ENCODE measurements at places on chromosomes 5 and 9. TPM values are rescaled to one million over a fixed set of nuclear protein-coding genes. Genes with fewer than 3 reads are reported as not detected.
A peak's percentile ranks its signal among the peaks of the same experiment; 100 is the strongest.

Gene SPATA31C1
- total RNA-seq = not detected

Gene SLC34A3
- total RNA-seq = not detected

Gene NEUROG1
- not detected for total RNA-seq

Gene SPATA31E1
- not detected for total RNA-seq

Gene GDNF
- not detected for total RNA-seq

Gene GALNT10
- total RNA-seq = 42.8 TPM

Gene HTR1A
- not detected for total RNA-seq

Gene SPINK6
- total RNA-seq = not detected

Gene GLRA1
- not detected for total RNA-seq

Gene FGF10
- not detected for total RNA-seq

Gene MCC
- 0.81 TPM for total RNA-seq

Gene GNPDA1
- total RNA-seq = 259 TPM

Gene PIP5K1B
- total RNA-seq = 0.38 TPM

Gene TARS1
- 244 TPM for total RNA-seq

DNA sequence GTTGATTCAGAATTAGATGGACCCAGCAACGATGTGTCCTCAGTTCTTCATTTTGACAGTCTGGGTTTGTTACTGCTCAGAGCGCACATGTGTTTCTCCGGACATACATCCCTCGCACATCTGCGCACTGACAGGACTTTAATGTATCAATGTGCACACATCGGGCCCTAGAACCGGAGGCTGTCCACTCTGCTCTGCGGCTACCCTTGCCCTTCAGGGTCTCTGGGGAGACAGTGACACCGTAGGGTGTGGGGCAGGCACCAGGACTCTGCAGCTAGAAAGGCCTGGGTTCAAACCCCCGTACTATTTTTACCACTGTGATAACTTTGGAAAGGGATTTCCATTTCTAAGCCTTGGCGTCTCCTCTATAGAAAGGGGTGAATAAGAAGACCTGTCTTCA, 23.5 kb upstream of the LPCAT1 start:
- H3K36me3 ChIP-seq = no peaks in the 10 kb centered on the region
- no peak overlapping the region for H3K4me3 ChIP-seq
- H3K4me1 ChIP-seq = no peaks in the 10 kb centered on the region
- H3K27ac ChIP-seq = no peak overlapping the region
- no peaks in the 10 kb centered on the region for H3K27me3 ChIP-seq
- DNase-seq = no peak

DNA sequence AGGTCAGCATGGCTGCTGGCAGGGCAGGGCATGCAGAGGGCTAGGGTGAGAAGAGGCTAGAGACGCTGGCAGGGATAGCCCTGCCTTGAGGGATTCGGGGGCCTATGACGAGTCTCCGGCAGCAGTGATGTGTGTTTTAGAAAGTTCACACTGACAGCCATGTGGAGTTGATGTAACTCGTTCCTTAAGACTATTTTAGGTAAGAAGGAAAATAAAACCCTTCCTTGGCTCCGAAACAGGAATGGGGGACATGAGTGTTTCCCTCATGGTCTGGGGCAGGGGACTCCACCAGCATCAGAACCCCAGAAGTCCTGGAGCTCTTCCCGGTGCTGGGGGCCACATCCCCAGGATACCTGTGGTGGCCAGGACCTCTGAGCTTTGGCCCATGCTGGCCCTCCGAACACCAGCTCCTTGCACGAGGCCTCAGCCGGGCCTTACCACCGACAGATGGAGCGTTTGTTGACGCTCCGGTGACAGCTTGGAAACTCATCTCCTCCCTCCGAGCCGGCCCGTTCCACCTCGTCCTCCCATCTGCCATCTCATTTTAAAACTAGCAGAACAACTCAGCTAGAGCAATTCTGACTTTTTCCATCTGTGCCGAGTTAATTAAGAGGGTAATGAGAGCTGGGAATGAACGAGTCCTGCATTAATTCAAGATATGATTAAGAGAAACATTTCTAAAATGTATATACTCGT, 337.7 kb downstream of the CDK5RAP2 start:
- no peak overlapping the region for H3K4me3 ChIP-seq
- H3K27ac ChIP-seq = no peak overlapping the region
- DNase-seq = no peak

- H3K27ac ChIP-seq = no peak overlapping the region
- peaks cover 5% of the 10 kb centered on the region for H3K27me3 ChIP-seq
- H3K4me1 ChIP-seq = no peaks in the 10 kb centered on the region
- no peak overlapping the region for H3K4me3 ChIP-seq
- H3K36me3 ChIP-seq = peaks cover 7% of the 10 kb centered on the region
Observed at GRCh38 chr5:173578947-173579615, 37.4 kb downstream of the BOD1 start.

GRCh38 chr5:131210151-131210510, 39.4 kb downstream of the LYRM7 start:
- H3K27me3 ChIP-seq = no peaks in the 10 kb centered on the region
- peak overlapping the region; percentile 69 for H3K4me3 ChIP-seq
- H3K4me1 ChIP-seq = peaks cover 62% of the 10 kb centered on the region
- no peaks in the 10 kb centered on the region for H3K36me3 ChIP-seq
- DNase-seq = no peak
- H3K27ac ChIP-seq = peak overlapping the region; percentile 96

DNA sequence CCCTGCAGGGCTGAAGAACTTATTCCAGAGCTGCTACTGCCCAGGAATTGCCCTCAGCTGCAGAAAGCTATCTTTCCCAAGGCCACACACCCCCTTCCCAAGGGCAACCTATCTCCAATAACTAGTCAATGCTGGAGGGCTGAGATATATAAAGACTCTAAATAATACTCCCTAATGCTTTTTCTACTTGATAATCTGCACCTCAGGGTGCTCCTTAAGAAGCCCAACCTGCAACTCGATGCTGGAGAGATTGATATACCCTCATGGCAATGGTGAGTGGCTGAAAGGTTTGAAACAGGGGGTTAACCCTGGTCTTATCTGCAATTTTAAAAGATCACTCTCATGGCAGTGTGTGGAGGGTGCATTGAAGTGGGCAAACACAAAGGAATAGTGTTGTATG, 142.7 kb upstream of the APC start:
- no peaks in the 10 kb centered on the region for H3K36me3 ChIP-seq
- H3K27ac ChIP-seq = no peak overlapping the region
- DNase-seq = no peak
- H3K4me1 ChIP-seq = no peaks in the 10 kb centered on the region
- H3K4me3 ChIP-seq = no peak overlapping the region

DNA sequence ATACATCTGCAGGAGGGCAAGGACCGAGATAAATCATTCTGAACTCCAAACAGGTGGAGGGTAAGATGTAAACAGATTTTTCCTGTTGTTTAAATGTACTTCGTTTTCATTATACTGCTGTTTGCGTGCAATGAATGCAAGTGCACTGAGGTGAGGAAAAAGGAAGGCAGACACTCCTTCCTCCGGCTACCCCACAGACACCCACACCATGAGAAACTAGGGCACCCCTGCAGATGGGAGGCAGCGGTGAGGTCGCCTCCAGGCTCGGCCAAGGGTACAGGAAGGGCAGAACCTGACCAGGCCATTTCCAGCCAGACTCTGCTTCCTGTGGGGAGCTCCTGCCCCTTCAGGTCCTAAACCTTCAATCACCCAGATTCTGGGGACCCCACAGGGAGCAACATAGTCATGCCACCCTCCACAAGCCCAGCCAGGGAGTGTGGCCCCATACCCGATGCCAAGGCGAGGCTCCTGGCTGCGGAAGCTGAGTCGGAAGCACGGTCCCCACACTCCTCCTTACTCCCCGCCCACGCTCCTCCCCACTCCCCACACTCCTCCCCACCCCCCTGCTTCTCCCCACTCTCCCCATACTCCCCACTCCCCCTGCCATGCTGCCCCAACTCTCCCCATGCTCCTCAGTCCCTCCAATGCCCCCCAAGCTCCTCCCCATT, 37.1 kb downstream of the VAV2 start:
- no peak overlapping the region for H3K27ac ChIP-seq
- peaks cover 17% of the 10 kb centered on the region for H3K4me1 ChIP-seq
- H3K27me3 ChIP-seq = no peaks in the 10 kb centered on the region
- no peaks in the 10 kb centered on the region for H3K36me3 ChIP-seq

GRCh38 chr9:124020520-124021384, 9.2 kb downstream of the LHX2 start:
- DNase-seq = no peak
- no peaks in the 10 kb centered on the region for H3K36me3 ChIP-seq
- no peak overlapping the region for H3K27ac ChIP-seq
- H3K4me3 ChIP-seq = no peak overlapping the region

GRCh38 chr9:27572566-27572917, 739 bp downstream of the C9orf72 start:
- peaks cover 41% of the 10 kb centered on the region for H3K4me1 ChIP-seq
- DNase-seq = peak; percentile 81
- H3K36me3 ChIP-seq = peaks cover 5% of the 10 kb centered on the region
- H3K27me3 ChIP-seq = no peaks in the 10 kb centered on the region
- peak overlapping the region; percentile 100 for H3K27ac ChIP-seq
- H3K4me3 ChIP-seq = peak overlapping the region; percentile 83

DNA sequence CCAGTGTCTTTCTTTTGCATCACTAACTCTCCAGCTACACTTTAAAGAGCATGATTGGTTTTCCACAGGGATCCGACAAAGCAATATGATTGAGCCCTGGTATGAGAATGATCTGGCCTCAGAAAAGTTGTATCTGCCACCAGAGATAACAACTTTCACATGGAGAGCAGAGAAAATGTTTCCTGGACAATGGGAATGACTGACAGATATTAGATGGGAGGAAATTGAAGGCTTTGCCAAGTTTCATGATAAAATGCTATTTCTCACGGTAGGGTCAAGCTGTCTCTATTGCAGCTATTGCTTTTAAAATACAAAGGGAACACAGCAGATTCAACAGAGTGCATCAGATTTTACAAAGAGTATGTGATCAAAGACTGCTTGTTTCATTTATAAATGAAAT, 56.4 kb upstream of the GLIS3 start:
- no peaks in the 10 kb centered on the region for H3K4me1 ChIP-seq
- no peak overlapping the region for H3K27ac ChIP-seq
- no peak overlapping the region for H3K4me3 ChIP-seq

GRCh38 chr5:25858019-25858418, 1180.4 kb downstream of the CDH9 start:
- H3K4me1 ChIP-seq = no peaks in the 10 kb centered on the region
- H3K4me3 ChIP-seq = no peak overlapping the region
- DNase-seq = no peak
- H3K27ac ChIP-seq = no peak overlapping the region
- H3K36me3 ChIP-seq = no peaks in the 10 kb centered on the region

- DNase-seq = no peak
- peaks cover 20% of the 10 kb centered on the region for H3K4me1 ChIP-seq
- no peaks in the 10 kb centered on the region for H3K36me3 ChIP-seq
- H3K4me3 ChIP-seq = peak overlapping the region; percentile 10
- H3K27ac ChIP-seq = no peak overlapping the region
Observed at GRCh38 chr5:87182649-87183048, 85.0 kb upstream of the RASA1 start.

DNA sequence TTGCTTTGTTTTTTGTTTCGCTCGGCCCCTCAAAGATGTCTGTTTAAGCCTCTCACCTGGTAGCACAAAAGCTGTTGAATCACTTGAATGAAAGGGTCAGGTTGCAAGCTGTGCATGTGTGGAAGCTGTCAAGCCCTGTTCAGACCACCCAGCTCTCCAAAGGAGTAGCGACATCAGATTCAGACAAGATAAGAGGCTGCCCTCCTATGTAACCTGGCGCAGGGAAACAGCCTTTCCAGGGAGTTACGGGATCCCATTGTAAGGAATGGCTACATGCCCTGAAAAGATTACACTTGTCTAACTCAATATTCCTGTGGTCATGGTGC, 2.9 kb downstream of the FREM1 start:
- no peaks in the 10 kb centered on the region for H3K36me3 ChIP-seq
- H3K27me3 ChIP-seq = peaks cover 2% of the 10 kb centered on the region
- DNase-seq = no peak
- no peak overlapping the region for H3K27ac ChIP-seq
- no peak overlapping the region for H3K4me3 ChIP-seq

DNA sequence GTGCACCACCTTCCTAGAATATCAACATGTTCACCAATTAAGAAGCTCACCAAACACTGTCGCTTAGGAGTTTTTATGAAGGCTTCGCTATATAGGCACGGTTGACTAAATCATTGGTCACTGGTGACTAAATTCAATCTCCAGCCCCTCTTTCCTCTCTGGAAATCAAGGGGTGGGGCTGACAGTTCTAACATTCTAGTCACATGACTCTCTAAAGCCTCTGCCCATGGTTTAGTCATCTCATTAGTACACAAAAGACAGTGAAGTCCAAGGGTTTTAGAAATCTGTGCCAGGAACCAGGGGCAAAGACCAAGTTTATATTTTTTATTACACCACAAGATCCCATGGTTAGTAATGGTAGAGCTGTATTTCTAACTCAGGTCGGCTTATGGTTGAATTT, 243.2 kb downstream of the ELAVL2 start:
- no peaks in the 10 kb centered on the region for H3K4me1 ChIP-seq
- H3K27ac ChIP-seq = no peak overlapping the region
- DNase-seq = no peak
- no peaks in the 10 kb centered on the region for H3K27me3 ChIP-seq
- H3K36me3 ChIP-seq = no peaks in the 10 kb centered on the region
- no peak overlapping the region for H3K4me3 ChIP-seq

- no peaks in the 10 kb centered on the region for H3K4me1 ChIP-seq
- no peaks in the 10 kb centered on the region for H3K36me3 ChIP-seq
- H3K27ac ChIP-seq = no peak overlapping the region
- no peaks in the 10 kb centered on the region for H3K27me3 ChIP-seq
- H3K4me3 ChIP-seq = no peak overlapping the region
Observed at GRCh38 chr5:126720369-126720768, 56.6 kb upstream of the LMNB1 start.

DNA sequence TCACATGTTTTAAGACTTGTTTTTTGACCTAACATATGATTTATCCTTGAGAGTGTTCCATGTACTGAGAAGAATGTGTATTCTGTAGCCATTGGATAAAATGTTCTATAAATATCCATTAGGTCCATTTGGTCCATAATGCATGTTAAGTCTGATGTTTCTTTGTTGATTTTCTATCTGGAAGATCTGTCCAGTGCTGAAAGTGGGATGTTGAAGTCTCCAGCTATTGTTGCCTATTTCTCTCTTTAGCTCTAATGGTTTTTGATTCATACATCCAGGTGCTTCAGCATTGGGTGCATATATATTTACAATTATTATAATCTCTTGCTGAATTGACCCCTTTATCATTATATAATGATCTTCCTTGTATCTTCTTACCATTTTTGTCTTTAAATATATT, 451.1 kb downstream of the BRINP1 start:
- H3K27ac ChIP-seq = no peak overlapping the region
- no peak overlapping the region for H3K4me3 ChIP-seq
- H3K27me3 ChIP-seq = no peaks in the 10 kb centered on the region
- H3K36me3 ChIP-seq = no peaks in the 10 kb centered on the region

GRCh38 chr9:1065130-1065529, 15.0 kb downstream of the DMRT2 start:
- no peaks in the 10 kb centered on the region for H3K36me3 ChIP-seq
- no peaks in the 10 kb centered on the region for H3K4me1 ChIP-seq
- no peak for DNase-seq

DNA sequence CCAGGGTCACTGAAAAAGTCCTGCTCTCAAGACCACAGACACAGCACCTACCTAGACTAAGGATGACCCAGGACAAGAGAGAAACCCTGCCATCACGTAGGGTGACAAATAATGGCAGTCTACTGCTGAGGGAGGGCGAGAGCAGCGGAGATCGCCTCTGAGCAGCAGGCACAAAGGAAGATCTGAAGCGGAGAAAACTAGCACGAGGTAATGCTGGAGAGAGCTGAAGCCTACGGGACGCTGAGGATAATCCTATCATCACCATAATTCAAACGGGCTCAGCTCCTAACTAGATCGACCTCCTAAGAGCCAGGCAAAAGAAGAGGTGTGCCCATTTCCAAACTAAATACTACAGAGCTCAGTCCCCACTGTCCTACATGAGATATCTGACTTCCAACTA, 41.3 kb downstream of the FBXO10 start:
- no peak overlapping the region for H3K27ac ChIP-seq
- no peak for DNase-seq
- H3K4me3 ChIP-seq = no peak overlapping the region
